ENCODE measurements at places on chromosomes 4 and X.

GRCh38 chrX:15356444-15356843 lies 21.1 kb upstream of the PIGA start:
- peak; percentile 2 for DNase-seq

GRCh38 chr4:47926667-47927258 lies 12.4 kb upstream of the NFXL1 start:
- DNase-seq, result peak; percentile 88

GRCh38 chrX:72079607-72080006 lies 52.1 kb downstream of the RTL5 start:
- no peak for DNase-seq

DNA sequence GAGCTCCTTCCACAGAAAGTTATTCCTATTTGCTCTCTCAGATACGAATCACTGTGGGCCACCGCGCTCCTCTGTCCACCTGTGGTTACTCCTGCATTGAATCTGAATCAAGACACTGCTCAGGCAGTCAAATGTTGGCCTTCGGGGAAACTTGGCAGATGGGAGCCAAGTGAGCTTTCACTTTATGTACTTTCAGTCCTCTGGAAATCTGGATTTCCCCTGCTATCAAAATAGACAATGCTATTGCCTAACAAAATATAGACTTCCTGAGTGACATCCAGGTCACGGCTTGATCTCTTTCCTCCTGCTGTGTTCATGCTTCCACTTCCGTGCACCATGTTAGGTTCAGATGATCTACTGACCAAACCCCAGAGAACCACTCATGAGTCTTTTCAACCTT lies 43.8 kb downstream of the FHL1 start:
- no peak for DNase-seq

GRCh38 chr4:15109600-15109999 lies 107.3 kb downstream of the CPEB2 start:
- DNase-seq, result no peak

DNA sequence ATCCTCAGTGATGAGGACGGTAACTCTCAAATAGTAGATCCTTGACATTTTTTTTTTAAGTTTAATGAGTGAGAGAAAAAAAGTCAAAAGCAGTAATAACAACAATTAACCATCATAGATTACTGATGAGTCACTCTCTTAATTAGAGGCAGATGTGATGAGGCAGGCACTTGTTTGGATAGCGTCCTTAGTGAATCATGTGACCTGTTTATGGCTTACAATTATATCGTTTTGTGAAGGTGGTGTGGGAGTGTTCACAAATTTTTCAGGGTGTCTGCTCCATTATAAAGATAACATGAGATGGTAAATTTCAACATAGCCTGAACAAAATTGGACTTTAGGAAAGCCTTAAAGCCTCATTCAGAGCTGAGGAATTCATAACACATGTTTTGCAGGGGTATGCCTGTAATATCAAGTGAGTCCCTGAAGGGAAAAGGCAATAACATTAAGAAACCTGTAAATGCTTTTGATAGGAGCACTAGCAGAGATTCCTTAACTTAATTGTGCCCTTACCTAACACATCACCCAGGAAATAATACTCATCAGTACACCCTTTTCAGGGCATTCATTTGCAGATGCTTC lies 51.9 kb upstream of the XIAP start:
- no peak for DNase-seq

DNA sequence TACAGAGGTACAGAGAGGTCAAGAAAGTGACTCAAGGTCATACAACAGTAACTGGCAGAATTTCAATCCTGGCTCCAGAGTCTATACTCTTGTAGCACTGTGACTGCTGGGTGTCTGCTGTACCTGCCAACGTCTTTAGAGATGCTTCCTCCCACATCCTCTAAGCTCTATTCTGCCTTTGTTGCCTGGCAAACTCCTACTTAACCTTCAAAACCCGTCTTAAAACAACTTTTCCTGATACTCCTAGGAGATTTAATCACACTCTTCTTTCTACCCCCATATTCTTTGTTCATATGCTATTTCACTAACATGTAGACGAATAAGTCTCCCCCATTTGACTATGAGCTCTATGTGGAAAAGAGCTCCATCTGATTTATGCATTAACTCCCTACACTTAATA lies 16.8 kb downstream of the APBB2 start:
- DNase-seq, result no peak

DNA sequence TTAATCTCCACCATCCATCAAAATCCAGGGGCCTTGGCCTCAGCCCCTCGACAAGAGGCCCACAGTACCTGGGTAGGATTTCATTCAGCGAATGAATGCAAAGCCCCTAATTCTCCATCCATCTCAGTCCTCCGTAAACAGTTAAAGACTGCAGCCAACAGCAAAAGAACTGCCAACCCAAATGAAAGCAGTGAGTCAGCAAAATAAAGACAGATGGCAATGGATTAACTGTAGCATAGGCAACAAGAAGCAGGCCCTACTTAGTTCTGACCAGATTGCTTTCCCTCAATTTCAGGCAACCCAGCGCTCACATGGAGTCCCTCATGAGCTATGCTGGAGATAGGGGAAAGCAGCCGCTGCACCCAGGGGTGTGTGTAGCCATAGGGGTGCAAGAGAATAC lies 21.4 kb downstream of the PLAC1 start:
- DNase-seq, result peak; percentile 21
